A673 (cell line): ENCODE measurements at places on chromosomes 1 and 21. TPM values are rescaled to one million over a fixed set of nuclear protein-coding genes. Genes with fewer than 3 reads are reported as not detected.

The CR1 gene
- total RNA-seq, result not detected in 2 replicates

The FBLIM1 gene
- 38.9 and 39.3 TPM in 2 replicates for total RNA-seq

The TRIM63 gene
- not detected in 2 replicates for total RNA-seq

The TMEM240 gene
- total RNA-seq, result 6.8 and 9.1 TPM in 2 replicates

The ELAVL4 gene
- not detected in 2 replicates for total RNA-seq

The OR2T35 gene
- not detected in 2 replicates for total RNA-seq

The CFAP141 gene
- not detected in 2 replicates for total RNA-seq
